ENCODE measurements at places on chromosomes 7 and 10. TPM values are rescaled to one million over a fixed set of nuclear protein-coding genes. Genes with fewer than 3 reads are reported as not detected.

ASL gene
- polyA plus RNA-seq, result 20.5 TPM

AOAH gene
- polyA plus RNA-seq, result 4.4 TPM

PBLD gene
- 8.3 TPM for polyA plus RNA-seq

GGCT gene
- polyA plus RNA-seq, result 64.9 TPM

LIPA gene
- 49.9 TPM for polyA plus RNA-seq

CARD11 gene
- 2.4 TPM for polyA plus RNA-seq

GPR26 gene
- not detected for polyA plus RNA-seq

GRCh38 chr10:127195571-127196281 lies 665 bp downstream of the INSYN2A start:
- no peak for DNase-seq

DNA sequence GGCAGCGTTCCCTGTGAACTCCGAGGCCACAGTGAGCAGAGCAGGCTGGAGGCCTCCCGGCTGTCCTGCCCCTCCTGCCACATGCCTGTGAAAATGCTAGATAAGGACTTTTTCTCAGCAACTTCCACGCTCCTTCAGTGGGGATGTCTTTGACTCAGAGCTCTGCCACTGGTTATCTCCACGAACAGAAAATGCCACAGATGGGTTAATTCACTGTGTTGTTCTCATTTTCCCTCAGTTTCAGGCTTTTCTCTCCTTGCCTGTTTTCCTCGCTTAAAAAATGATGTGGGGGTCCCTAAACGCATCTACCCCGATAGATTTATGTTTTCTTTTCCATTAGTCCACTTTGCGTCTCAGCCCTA lies 51.3 kb downstream of the IKZF1 start:
- no peak for DNase-seq

- DNase-seq, result peak; percentile 57
Observed at GRCh38 chr10:60186315-60187071, 203.2 kb downstream of the ANK3 start.

- no peak for DNase-seq
Observed at GRCh38 chr10:44022203-44022602, 362.7 kb downstream of the CXCL12 start.

DNA sequence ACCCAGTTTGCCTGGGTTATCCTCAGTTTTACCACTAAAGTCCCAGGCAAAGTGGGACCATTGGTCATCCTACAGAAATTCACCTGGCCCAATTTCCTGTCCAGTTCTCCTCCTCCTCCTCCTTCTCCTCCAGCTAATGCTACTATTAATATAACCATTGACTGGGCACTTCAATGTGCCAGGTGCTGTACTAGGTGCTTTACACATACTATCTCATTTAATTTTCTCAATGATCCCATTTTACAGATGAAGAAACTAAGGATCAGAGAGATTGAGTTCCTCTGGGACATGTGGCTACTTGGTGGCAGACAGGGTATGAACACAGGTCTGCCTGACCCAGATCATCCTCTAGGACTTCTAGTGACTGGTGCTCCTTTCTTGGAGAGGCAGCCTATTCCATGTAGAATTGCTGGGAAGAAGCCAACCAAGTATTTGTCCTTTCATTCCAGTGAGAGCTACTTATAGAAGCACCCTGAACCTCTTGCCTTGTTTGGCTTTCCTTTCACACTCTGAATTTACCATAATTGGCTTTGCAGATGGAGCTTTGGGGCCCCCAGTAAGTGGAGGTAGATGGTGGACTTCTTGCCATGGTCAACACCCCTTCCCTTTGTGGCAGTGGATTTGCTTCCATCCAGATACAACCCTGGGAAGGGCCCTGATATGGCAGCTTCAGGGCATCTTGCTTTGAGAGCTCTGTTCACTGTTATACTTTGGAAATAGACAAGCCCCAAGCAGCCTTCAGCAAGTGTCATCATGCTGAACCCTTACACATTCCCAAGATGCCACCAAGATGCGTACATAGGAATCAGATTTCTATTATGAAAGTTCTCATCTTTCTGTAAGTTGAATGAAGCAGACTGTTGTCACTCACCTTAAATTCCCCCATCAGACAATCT lies 78.7 kb downstream of the MYOF start:
- DNase-seq, result no peak

GRCh38 chr10:49688261-49688846 lies 8.9 kb downstream of the C10orf53 start:
- DNase-seq, result no peak

- DNase-seq, result no peak
Observed at GRCh38 chr7:83708531-83708930, 59.6 kb upstream of the SEMA3E start.

- DNase-seq, result no peak
Observed at GRCh38 chr10:78843495-78843894, 225.3 kb upstream of the ZMIZ1 start.

- no peak for DNase-seq
Observed at GRCh38 chr10:132549371-132549770, 11.8 kb downstream of the INPP5A start.

GRCh38 chr7:141370178-141370577 lies 181.0 kb upstream of the AGK start:
- no peak for DNase-seq

DNA sequence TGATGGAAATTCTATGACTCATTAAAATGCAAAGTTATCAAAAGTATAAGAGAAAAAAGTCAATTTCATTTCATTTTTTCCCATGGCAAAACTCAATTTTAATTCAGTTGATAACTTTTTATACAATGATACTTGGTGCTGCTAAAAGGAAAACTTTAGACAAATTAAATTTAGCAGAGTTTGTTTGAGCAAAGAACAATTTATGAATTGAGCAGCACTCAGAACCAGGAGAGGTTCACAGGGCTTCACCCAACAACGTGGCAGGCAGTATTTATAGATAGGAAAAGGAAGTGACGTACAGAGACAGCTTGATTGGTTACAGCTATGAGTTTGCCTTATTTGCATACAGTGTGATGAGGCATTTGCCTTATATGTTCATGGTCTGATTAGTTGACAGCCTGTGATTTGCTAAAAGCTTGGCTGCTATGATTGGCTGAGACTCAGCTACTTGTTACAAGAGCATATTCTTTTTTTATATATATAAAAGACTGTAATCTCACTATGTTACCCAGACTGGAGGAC lies 157.2 kb upstream of the CELF2 start:
- DNase-seq, result no peak

- DNase-seq, result no peak
Observed at GRCh38 chr7:116128139-116128538, 82.2 kb upstream of the TES start.

DNA sequence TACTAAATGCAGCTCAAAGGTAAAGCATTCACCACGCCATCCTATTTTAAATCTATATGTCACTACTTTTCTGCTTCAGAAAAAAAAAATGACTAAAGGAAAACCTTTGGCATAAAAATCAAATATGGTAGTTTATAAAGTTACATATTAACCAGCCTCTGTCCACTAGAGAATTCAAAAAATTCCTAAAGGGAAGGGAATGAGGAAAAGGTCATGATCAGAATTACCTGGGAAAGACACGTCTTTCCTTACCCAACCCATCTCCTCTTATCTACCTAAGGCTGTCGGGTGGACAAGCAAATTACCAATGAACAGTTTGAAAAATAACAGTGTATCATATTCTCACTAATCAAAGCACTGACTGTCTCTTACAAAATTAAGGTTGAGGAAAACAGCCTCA lies 100.7 kb upstream of the TMEM106B start:
- no peak for DNase-seq

DNA sequence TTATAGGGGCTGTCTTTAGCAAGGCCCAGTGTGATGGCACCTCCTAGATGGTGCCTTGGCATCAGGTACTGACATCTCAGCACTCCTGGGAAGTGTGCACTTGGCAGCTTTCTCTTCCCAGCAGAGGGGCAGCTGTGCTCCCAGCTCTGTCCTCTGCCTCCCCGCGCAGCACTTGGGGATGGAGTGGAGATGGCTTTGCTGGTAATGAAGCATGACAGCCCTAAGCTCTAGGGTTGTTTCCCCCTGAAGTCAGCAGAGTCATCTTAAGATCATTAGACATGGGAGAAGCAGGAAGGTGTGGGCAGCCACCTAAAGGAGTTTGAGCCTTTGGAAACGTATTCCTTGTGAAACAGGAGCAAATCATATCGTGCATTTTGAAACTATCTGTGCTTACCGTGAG lies 46.7 kb downstream of the HTRA1 start:
- no peak for DNase-seq

DNA sequence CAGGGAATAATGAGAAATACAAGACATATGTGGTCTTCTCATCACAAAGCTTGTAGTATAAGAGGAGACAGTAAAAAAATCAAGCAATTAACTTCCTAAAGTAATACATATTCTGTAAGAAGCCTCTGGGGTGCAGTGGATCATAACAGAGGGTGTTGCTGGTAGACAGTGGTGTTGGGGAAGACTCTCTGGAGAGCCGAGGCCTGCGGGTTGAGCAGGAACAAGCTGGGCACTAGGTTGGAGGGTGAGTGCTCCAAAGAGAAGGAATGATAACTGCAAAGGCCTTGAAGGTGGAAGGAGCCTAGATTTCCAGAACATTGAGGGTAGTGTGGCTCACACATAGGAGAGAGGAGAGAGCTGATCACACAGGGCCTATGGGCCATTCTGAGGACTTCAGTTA lies 1.5 kb downstream of the GIMAP4 start:
- no peak for DNase-seq

DNA sequence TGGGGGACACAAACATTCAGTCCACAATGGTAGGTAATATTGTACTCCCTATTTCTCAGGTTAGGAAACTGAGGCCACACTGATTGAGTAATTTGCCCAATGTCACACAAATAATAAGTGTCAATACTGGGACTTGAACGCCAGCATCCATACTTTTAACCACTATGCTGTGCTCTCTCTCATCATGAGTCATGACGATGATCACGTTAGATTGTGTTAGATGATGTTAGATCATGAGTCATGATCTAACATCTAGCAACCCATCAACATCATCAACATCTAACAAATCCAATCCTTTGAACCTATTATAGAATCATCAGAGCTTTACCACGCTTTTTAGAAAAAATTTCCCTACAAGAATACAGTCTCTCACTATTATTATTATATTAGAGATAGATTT lies 28.1 kb upstream of the HERPUD2 start:
- DNase-seq, result no peak

GRCh38 chr7:100109521-100110163 lies 8.2 kb downstream of the AP4M1 start:
- no peak for DNase-seq
